ENCODE measurements at places on chromosomes 5 and 9.

DNA sequence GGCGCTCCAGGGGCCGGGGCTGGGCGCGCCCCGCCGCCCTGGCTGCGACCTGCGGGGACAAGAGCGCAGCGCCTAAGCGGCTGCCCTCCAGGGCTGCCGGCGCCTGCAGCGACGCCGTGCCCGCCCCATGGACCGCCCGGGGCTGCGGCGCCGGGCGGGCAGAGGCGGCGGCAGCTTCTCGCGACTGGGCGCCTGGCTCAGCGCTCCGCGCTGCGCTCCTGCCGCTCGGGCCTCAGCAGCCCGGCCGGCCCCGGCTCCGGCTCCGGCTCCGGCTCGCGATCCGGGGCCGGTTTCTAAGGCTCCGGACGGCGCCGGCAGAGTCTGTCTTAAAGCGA lies at the start of gene PITX1:
Gene PITX1, minus strand, starts transcription at position 328 of the 335 bp plus-strand sequence. CDS start 347 bp downstream, outside the sequence.
- DNase-seq, result no peak

GRCh38 chr5:157918811-157919742 lies 60.1 kb upstream of the CLINT1 start:
- DNase-seq, result peak; percentile 35

DNA sequence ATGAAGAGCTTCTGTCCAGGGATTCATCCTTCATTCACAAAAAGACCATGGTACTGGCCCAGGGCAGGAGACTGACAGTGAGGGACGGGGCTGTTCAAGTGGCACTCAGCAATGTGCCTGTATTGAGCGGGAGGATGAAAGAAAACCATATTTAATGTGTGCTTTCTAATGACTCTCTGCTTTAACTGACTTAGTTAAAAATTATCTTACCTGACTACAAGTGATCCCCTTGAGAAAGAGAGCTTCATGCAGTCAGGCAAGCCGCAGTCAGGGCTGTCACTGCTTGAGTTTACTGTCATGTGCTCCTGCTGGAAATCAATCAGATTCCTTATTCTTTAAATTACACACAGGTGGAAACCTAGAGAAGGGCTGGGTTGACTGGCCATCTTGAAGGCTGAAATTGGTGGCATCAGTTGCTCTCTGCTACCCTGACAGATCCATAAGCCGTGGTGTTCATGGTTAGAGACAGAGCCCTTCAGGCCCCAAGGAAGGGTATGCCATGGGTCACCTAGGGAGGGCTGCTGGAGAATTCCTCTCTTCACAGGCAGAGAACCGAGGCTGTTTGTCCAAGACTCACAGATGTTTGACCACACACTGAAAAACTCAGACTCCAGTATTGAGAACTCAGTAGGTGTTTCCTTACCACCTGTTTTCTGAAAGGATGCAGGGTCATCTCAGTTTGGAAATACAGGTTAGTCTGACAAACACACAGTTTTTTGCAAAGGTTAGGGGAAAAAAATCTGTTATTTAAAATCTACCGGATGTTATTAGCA lies 70.9 kb downstream of the TRIO start:
- no peak for DNase-seq

DNA sequence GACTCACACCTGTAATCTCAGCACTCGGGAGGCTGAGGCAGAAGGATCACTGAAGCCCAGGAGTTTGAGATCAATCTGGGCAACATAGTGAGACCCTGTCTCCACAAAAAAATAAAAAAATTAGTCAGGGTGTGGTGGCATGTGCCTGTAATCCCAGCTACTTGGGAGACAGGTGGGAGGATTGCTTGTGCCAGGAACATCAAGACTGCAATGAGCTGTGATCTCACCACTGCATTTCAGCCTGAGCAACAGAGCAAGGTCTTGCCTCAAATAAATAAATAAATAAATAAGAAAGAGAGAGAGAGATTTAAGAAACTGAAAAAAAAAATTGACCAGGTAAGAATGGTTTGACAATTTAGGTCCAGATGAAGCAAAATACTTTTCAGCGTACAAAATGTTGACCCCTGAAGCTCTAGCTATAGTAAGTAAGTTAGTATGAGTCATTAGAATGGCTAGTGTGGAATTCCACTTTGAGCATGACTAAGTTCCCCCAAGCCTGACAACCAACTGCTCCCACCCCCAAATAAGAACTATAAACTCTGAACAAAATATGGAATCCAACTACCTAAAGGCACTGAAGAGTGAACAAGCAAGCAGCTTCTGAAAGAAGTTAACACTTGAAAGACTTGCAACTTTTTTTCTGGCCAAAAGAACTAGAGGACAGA lies 217.8 kb upstream of the TLE4 start:
- peak; percentile 14 for DNase-seq

- no peak for DNase-seq
These were observed 32.6 kb upstream of the RXRA start for GRCh38 chr9:134293611-134294152.

DNA sequence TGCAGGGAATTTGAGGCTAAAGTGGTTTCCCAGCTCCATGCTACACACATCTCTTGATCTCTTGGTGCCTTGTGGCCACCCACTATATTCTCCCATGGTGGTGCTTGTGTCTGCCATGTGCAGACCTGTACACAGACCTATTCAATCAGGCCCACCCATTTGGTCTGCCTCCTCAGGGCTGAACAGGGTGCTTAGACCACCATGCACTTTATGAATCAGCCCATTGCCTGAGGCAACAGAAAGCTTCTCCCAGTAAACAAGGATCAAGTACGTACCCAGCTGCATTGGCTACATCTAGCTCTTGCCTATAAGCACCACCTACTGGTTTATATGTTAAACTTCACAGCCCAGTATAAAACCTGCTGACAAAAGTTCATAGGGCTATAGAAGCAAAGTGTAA lies 664.3 kb upstream of the EDIL3 start:
- DNase-seq, result peak; percentile 87

GRCh38 chr9:22389271-22389670 lies 57.4 kb upstream of the DMRTA1 start:
- DNase-seq, result no peak

- no peak for DNase-seq
These were observed 891.1 kb upstream of the CTNND2 start for GRCh38 chr5:12795333-12795663.

DNA sequence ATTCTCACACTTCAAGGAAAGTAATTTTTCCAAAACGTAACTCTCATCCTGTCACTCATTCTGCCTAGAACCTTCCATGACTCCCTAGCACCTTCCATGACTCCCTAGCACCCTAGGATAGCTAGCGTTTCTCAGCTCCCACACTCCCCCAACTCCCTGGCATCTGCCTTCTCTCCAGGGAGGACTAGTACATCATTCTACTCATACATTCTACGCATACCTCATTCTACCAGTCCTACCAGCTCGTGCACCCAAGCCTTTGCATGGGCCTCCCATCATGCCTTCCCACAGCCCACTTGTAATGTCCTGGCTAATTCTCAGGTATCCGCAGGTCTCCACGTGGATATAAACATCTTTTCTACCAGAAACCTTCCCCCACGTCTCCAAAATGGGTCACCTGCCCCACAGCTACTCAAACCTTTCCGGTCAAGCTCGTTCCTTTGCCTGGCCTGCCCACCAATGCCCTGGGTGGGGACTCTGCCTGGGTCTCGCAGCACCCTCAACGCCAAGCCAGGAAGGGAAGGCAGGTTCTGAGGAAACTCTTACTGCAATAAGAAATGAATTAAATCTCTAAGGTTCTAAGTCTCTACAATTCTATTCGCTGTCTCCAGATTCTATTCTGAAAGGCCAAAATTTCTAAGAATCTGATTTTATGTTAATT lies 930 bp downstream of the ANKS6 start:
- no peak for DNase-seq

DNA sequence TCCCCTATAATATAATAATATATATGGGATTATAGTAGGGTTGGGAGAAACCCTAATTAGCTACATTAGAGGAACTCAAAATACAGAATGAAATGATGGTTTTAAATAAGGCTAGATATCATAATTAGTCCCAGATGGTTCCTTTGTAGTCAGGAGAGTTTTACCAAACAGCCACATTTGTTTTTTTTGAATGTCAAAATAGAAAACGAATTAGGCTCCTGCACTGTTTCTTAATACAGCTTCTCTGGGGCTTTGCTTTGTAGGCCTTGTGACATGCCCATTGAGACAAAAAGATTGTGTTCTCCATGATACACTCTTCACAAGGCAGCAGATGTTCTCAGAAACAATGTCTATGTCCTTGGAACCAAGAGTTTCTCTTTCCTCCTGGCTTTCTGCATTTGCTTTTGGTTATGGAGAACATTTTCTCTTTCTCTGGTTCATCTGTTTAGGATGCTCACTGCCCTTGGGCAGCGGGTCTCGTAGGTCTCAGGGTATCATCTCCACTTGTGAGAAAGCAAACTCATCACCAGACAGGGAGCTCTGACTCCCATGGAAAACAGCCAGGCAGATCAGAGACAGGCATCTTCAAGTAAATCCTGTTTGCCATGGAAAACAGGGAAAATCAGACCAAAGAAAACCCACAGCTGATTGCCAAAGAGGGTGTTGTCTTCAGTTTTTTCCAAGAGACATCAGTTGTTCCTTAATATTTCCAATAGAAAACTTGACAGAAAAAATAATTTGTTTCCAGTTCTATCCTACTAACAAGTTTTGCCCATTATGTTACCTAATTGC lies 54.1 kb upstream of the RPS23 start:
- DNase-seq, result no peak

- DNase-seq, result no peak
These were observed 49.7 kb upstream of the GRAMD2B start for GRCh38 chr5:126373375-126374108.

- no peak for DNase-seq
These were observed 54.7 kb upstream of the GOLPH3 start for GRCh38 chr5:32228816-32229215.

GRCh38 chr5:21663082-21663481 lies 1190.1 kb downstream of the CDH12 start:
- no peak for DNase-seq

GRCh38 chr5:171313481-171314206 lies 4.6 kb downstream of the TLX3 start:
- DNase-seq, result no peak

DNA sequence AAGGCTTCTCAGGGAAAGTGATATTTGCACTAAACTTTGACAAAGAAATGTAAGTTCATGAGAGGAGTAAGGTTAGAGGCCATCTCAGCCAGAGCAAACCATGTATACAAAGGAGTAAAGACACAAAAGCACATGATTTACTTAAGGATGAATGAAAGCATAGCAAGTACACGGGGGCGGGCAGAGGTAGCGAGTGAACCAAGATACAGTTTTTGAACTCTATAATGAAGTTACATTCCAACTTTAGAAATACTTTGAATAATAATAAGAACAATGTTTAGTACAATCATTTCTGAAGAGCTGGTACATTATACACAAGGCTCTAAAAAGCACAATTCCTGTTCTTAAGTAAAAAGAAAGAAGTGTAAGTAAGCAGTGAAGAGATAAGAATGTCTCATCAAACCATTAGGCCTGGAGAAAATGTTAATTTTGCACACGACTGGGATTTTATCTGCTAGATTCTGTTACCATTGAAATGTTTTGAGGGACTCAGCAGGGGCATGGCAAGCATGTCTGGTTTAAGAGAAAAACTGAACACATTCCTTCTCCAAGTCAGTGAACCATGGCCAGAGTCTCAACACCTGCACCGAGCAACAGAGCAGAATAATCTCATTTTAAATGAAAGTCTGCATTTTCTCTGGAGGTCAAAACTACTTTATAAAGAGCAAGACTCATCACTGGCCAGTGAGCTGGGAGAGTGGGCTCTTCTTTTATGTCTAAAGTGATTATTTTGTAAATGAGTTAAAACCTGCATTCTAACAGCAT lies 147.6 kb upstream of the TRPM3 start:
- no peak for DNase-seq

- no peak for DNase-seq
These were observed 10.5 kb upstream of the TRAF1 start for GRCh38 chr9:120937127-120937526.

- no peak for DNase-seq
These were observed 4.5 kb downstream of the FCN2 start for GRCh38 chr9:134885001-134885678.

- no peak for DNase-seq
These were observed 7.4 kb downstream of the CDK9 start for GRCh38 chr9:127793093-127793708.

DNA sequence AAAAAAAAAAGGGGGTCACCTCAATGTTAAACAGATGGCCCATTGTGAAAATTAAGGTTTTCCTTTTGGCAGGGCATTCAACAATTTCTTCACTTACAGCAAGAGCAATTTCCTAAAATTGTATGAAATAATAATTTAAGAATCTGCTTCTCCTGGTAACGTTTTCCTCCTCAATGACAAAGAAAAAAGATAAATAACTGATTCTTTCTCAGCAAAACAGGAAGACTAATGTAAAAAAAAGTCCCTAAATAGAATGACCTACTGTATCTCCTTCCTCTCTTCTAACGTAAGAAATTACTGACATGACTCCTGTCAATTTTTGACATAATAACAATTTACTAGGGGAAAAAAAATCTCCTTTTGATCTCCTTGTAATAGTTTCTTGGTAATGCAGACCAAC lies 25.5 kb downstream of the ABHD17B start:
- no peak for DNase-seq

DNA sequence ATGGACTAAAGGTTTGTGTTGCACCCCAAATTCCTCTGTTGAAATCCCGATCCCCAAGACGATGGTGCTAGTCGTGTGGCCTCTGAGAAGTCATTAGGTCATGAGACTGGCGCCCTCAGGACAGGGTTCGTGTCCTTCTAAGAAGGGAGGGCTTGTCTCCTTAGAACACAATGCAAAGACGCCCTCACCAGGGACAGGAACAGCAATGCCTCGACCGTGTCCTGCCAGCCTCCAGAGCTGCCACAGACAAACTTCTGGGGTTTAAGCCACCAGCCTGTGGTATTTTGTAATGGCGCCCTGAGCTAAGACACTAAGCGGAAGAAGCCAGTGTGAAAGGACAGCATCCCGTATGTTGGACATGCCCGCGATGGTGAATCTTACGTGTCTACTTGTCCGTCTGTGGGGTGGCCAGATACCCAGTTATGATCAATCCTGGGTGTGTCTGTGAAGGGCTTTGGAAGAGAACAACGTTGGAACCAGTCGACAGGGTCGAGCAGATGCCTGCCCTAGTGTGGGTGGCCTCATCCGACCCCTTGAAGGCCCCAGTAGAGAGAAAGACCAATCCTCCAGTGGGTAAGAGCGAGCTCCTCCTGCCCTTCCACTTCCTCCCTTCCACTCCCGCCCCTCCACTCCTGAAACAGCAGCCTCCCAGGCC lies 279.2 kb upstream of the IRX2 start:
- no peak for DNase-seq

All from H4 (cell line).